GM20000 (cell line): ENCODE measurements at places on chromosomes 5 and 9.

GRCh38 chr9:36997414-36997813 is 36.7 kb downstream of the PAX5 start:
- DNase-seq = no peak

GRCh38 chr9:136083558-136084062 is 11.5 kb downstream of the NACC2 start:
- no peak for DNase-seq

DNA sequence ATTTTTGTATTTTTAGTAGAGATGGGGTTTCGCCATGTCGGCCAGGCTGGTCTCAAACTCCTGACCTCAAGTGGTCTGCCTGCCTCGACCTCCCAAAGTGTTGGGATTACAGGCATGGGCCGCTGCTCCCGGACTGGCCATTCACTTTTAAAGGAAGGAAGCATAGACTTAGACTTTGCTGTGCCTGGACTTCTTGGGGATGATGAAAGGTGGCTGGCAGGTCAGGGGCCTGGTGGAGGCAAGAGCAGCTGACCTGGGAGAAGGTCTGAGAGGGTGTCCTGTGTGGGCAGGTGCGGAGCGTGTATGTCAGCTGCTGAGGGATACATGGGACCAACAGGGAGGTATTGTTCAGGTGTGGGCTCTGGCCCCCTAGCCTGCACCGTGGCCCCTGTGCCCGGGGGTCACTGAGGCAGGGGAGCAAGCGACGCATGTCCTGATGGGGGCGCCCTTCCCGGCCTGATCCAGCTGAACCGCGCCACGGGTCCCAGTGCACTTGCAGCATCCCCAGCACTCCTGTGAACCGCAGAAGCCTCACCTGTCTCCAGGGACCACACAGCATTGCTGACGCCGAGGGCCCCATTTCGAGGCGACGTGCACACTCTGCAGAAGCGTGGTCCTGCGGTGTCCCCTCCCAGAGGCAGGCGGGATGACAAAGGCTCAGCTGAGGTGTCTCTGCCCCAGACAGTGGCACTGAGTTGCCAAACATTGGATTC is 23.1 kb downstream of the NDUFS6 start:
- DNase-seq = no peak

- no peak for DNase-seq
Measured at GRCh38 chr5:122256388-122256787, 55.6 kb upstream of the SNCAIP start.

- DNase-seq = no peak
Measured at GRCh38 chr9:76654575-76654974, 109.7 kb upstream of the PCA3 start.

- no peak for DNase-seq
Measured at GRCh38 chr5:119019501-119019900, 31.2 kb upstream of the DTWD2 start.

DNA sequence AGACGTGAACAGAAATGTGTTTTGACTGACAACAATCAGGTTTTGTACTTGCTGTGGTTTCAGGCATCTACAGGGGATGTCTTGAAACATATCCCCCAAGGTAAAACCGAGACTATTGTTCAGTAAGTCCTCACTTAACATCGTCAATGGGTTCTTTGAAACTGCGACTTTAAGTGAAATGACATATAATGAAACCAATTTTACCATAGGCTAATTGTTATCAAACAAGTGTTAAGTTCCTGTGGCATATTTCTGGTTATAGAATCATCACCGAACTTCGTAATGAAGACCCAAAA is 16.4 kb upstream of the OMD start:
- DNase-seq = peak; percentile 14

- no peak for DNase-seq
Measured at GRCh38 chr5:111734013-111734412, 23.0 kb downstream of the NREP start.

GRCh38 chr9:109705515-109705914 is 74.5 kb upstream of the PALM2AKAP2 start:
- no peak for DNase-seq

DNA sequence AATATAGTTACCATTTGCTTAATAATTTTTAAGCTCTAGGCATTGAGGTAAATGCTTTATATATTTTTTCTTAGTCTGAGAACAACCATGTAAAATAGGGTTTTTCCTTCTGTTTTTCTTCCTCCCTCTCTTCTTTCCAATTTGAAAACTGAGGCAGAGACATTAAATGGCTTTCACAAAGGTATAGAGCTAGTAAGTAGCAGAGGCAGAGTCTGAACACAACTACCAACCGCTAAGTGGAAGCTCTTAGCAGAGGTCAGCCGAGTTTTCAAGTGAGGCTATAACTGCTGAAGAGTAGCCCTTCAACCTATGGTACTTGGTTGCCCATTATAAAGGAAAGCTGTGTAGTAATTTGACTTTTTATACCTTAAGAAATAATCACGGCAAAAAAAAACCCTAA is 187.1 kb downstream of the MEF2C start:
- DNase-seq = no peak

DNA sequence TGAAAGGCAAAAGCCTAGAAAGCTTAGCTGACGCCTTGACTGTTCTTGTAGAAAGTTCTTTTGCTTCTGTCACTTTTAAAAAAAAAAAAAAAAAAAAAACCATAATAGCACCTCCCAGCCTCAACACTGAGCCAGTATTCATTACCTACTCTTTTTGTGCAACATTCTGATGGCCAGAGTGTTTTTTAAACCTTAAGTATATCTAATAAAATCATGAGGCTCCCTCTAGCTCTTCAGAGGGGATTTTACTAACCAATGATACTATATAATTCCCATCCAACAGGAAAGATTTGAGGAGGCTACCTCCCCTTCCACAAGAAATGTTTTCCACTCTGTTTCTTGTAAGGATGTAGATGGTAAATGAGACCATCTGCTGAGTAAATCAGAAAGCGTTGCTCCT is 3.9 kb downstream of the BNC2 start:
- no peak for DNase-seq

DNA sequence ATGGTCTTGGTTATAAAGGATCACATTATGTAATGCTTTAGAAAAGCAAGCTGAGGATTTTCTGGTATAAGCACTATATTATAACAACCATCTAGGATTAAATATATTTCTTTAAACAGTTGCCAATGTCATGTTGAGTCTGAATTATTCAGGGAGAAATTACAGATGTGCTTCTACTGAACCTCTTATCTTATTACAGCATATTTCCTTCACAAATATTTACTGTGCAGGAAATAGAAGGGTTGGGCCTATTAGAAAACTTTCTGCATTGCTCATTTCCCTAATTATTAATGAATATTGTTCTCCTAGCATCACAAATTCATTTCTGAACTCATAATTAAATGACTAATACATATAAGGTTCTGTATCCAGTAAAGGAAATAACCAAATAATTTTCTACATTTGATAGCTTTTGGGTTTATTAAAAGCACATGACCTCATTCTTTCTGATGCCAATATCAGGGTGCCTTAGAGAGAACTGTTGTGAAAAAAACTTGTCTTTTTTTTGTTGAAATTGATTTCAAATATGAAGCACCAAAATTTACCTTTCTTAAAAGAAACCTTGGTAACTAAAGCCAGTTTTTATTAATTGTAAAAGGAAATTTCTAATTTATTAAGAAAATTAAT is 476.8 kb upstream of the PTGER4 start:
- no peak for DNase-seq

GRCh38 chr5:180251141-180251540 is 40.7 kb downstream of the MAPK9 start:
- DNase-seq = no peak

DNA sequence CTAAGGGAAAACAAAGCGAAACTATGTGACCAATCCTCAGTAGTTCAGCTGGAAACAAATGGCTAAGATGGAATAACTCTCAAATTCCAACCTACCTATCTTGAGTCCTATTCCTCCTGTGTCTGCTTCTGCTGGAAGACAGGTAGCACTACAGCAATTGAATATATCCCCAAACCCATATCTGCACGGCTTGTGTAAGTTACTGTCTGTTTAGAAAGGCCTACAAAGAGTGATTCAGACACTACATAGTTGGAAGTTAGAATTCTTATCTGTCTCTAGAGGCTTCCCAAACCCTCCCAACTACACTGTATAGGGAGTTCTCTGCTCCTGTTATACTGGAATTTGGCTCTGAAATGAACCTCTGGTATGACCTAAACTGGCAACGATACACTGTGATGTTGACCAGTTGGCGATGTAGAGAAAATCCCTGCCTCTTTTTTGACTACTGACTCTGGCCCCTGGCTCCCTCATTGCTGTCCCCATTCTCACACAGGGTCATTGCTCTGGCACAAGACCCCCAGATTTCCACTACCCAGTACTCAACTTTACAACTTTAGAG is 22.6 kb upstream of the NADK2 start:
- no peak for DNase-seq

GRCh38 chr5:138965626-138966025 is 90.5 kb upstream of the LRRTM2 start:
- DNase-seq = no peak

GRCh38 chr9:84667571-84668195 is 1.8 kb upstream of the NTRK2 start:
- DNase-seq = peak; percentile 51

DNA sequence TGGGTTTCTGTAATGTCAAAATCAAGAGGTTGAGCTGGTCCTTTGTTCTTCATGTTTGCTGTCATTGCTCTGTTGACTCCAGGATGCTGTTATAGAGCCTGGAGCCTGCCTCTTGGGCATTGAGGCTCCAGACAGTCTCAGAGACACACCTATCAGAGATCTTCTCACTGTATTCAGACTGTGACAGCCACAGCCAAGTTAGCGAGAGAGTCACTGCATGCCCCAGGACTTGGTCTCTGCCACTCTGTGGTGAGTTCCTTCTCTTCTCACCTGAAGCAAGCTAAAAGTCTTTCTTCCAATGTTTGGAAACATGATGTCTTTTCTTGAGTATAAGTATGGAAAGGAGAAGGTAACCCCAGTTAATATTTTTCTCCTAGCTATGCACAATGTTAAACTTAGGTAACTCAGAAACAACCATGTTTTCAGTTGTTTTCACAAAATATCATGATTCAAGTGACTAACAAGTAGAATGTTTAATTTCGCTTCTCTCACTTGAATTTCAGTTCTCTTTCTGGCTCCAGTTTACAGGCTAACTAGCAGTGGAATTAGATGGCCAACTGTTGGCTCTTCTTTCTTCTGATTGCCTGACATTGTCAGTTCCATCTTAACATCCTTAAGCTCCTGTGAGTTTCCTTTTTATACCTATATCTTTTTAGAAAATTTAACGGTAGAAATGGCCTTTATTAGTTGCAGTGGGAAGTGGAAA is 20.6 kb upstream of the ZFYVE16 start:
- DNase-seq = no peak

DNA sequence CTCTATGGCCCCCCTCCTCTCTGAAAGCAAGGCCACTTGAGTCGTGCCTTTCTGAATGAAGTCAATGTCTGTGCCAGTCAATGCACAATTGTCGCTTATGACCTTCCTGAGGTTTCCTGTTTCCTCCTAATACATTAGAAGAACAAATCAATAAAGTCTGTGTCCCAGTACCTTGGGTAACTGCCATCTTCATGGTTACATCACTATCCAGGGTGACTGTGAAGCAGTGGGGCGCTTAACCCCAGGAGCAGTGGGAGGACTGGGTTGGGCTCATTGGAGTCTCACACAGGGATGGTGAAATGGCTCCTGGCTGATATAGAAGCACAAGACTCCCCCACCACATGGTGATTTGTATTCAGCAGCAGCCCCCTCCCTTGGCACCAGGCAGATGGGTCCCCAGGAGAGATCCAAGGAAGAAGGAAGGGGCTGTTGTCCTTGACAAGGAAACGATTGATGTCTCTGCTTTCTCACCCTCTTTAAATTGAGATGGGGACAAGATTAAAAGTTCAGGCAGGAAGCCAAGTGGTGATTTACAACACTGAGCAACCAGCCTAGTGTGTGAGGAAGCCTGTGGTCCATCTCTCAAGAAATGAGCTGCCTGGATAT is 261.9 kb upstream of the ZNF462 start:
- no peak for DNase-seq

DNA sequence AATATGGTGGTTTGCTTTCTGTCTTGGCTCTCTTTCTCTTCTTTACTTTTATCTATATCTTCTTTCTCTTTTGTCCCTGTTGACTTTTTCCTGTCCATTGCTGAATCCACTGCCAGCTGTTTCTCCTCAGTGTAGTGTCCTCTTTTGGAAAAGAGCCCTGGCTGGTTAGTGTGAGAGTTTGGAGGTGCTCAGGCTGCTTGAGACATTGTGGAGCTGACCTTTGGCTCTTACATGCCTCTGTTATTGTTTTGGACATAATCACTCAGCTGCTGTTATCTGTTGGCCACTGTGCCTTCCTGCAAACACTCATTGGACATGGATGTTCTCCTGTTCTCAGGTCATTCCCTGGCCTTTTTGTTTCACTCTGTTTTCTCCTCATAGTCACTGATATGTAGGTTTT is 295.4 kb upstream of the RIOK2 start:
- no peak for DNase-seq

GRCh38 chr5:151427258-151427657 is 20.1 kb upstream of the SLC36A1 start:
- peak; percentile 79 for DNase-seq

- DNase-seq = no peak
Measured at GRCh38 chr9:134891713-134892112, 11.1 kb downstream of the FCN2 start.

DNA sequence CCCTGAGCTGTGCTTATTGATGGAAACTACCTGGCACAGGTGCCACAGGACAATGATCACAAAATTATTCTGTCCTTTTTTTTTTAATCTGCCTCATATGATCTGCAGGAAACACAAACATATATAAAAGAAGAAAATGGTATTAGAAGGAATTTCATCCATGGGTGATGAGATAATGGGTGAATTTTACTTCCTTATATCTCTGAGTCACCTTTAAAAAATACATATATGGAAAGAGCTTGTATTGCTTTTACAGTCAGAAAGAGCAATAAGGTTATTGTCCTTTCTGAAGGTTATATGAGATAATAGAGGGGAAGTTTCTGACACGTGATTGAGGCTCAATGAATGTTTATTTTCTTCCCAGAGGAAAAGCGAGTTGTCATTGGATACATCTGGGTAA is 31.6 kb downstream of the NEURL1B start:
- no peak for DNase-seq

- DNase-seq = peak; percentile 36
Measured at GRCh38 chr5:157857816-157858526, 974 bp downstream of the CLINT1 start.

GRCh38 chr9:110622368-110622767 is 42.8 kb upstream of the SVEP1 start:
- no peak for DNase-seq

GRCh38 chr5:134252671-134253070 is 26.8 kb upstream of the PPP2CA start:
- no peak for DNase-seq

- DNase-seq = no peak
Measured at GRCh38 chr5:154972476-154973080, 31.7 kb downstream of the MRPL22 start.

DNA sequence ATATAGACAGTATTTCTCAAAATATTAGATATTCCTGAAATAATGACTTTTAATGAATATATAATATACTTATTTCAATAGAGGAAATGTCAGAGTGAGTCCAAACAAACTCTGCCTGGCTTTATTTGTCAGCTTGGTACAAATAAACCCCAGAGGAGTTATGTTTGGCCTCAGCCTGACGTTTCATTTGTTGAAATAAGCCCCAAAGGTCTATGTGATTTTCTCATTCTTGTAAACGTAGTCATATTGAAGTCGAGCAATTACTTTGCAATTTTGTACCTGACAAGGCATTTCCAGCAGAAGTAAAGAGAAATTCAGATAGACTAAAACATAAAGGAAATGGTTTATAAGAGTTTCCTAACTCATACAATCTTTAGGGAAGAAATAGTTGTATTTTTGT is 57.9 kb downstream of the MCCC2 start:
- DNase-seq = no peak
